Activated CD4-positive, CD25-positive, alpha-beta regulatory T cell treated with anti-CD3 and anti-CD28 coated beads, Interleukin-2, amount 50 U/mL, for 24 hours (primary cell): ENCODE measurements at places on chromosomes 6 and 20.
A peak's percentile ranks its signal among the peaks of the same experiment; 100 is the strongest.

DNA sequence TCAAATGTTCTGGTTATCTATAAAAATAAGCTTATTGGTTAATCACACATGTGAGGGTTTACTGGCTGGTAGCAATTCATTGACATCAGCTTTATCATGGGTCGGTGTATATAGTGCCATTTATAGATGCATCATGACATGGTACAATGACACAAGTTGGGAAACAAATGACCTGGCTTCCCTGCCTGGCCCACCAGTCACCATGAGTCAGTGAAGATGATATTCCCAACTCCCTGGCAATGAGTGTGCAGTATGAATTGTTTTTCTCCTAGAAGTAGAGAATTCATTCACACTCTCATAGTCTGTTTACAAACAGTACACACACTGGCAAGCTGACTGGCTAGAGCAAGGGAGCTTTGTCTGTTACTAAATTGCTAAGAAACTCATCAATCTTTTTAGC lies 37.2 kb upstream of the CALHM6 start:
- ATAC-seq, result no peak

GRCh38 chr6:168052291-168052891 lies 26.6 kb downstream of the FRMD1 start:
- no peak for ATAC-seq

GRCh38 chr6:137471497-137471896 lies 22.7 kb downstream of the OLIG3 start:
- ATAC-seq, result no peak

- peak; percentile 8 for ATAC-seq
These were observed 4.2 kb downstream of the BRD2 start for GRCh38 chr6:32972353-32973143.

GRCh38 chr20:12581644-12582289 lies 427.0 kb upstream of the SPTLC3 start:
- ATAC-seq, result no peak

DNA sequence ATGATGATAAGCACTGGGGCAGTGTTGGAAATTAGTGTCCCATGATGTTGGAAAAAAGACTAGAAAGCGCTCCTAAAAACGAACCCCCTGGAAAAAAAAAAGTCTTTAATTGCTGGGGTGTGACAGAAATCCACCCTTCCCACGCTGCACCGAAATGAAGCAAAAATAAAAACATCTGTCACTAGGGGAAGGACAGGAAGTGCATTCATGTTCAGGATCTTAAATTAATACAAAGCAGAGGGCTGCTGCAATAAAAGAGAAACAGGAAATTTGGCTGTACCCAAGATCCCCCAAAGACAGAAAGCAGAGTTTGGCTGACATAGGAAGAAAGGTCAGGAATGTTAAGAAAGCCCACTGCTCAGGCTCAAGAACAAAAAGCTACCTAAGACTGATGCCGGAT lies 333.9 kb downstream of the TBC1D32 start:
- ATAC-seq, result no peak

GRCh38 chr6:167341665-167342655 lies 17.1 kb downstream of the TTLL2 start:
- ATAC-seq, result no peak

DNA sequence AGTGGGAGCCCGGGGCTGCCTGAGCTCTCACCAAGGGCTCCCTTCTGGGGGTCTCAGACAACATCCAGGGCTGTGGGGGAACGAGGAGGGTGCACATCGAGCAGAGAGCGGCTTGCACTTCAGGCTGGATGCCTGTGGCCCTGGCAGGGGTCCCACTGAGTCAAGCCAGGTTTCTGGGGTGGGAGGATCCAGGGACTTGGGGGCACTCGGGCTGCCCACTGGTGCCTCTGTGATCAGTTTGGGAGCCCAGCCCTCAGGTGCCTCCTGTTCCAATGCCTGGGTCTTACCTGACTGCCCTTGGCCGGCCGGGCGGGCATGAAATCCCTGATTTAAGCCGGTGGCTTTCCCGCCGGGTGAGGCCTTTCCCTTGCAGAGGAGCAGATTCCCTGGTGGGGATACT lies 470 bp downstream of the COL20A1 start:
- no peak for ATAC-seq

DNA sequence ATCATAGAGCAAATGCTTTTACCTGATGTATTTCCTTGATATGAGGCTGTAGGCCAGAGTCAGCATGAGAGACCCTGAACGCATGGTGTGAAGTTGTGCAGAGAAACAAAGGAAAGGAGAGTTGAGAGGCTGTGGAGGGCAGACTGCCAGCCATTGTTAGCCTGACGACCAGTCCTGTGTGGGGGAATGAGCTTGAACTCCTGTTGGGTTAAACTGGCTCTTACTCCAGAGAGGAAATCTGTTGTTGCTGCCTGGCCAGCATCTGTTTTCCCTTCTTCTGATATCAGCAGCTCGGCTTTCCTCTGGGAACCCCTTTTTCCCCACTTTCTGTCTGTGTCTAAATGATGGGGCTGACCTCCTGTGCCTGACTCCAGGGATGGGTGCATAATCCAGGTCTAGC lies 158.2 kb upstream of the ZFP64 start:
- no peak for ATAC-seq

- ATAC-seq, result no peak
These were observed 565.0 kb upstream of the ADGRB3 start for GRCh38 chr6:68069921-68070710.

- ATAC-seq, result no peak
These were observed 62.2 kb upstream of the PDE10A start for GRCh38 chr6:165725201-165725600.

DNA sequence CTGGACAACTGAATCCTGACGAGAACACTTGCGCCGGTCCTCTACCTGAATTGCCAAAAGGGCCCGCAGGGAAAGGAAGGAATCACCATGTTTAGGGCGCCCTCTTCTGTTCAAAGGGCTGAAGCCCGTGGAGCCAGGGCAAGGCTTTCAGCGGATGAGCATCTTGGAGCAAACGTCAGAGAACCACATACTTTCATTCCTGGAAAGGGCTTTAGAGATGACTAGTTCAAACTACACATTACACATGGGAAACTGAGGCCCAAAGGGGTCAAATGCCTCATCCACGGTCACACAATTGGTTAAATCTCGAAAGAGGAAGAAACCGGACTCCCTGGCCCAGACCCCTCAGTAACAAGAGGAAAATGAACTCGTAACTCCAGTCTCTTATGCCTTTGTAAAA lies 11.5 kb upstream of the ZNF133 start:
- peak; percentile 45 for ATAC-seq

DNA sequence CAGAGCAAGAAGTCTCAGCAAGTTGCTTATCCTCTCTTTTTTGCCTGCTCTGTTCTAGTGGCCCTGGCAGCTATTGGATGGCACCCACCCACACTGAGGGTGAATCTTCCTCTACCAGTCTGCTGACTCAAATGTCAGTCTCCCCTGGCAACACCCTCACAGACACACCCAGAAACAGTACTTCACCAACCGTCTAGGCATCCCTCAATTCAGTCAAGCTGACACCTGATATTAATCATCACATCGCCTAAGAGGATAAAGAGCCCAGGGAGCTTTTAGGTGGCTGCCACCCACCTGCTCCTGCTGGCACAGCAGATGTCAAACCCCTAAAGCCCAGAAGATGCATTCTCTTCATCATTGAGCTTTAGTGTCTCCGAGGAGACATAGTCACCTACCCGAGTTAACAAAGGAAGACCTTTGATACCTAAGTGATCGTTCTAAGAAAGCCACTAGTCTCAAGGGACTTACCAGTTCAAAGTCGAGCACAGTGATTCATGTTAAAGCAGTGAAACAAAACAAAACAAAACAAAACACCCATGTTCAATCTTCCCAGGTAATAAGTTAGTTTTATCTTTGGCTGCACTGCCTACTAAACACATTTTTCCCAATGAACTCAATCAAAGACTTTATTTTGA lies 97.7 kb upstream of the KCNQ5 start:
- no peak for ATAC-seq

GRCh38 chr6:82015043-82015442 lies 232.5 kb downstream of the IBTK start:
- no peak for ATAC-seq

GRCh38 chr20:37179683-37180524 lies 556 bp upstream of the MROH8 start:
- ATAC-seq, result peak; percentile 4

- no peak for ATAC-seq
These were observed 18.5 kb downstream of the POM121L2 start for GRCh38 chr6:27293436-27294098.

- no peak for ATAC-seq
These were observed 8.4 kb upstream of the SPINT3 start for GRCh38 chr20:45523821-45524220.
